Suprapubic skin (tissue), 4 donors: ENCODE measurements at places on chromosomes 6 and 20.

- H3K36me3 ChIP-seq, result no peaks in the 10 kb centered on the region
- H3K27me3 ChIP-seq, result no peaks in the 10 kb centered on the region
- no peaks in the 10 kb centered on the region for H3K4me1 ChIP-seq
- DNase-seq, result no peak
- no peak overlapping the region for H3K27ac ChIP-seq
Observed at GRCh38 chr20:42862446-42862845, 327.3 kb downstream of the PTPRT start.

- no peak within 1 kb of the TSS for H3K27ac ChIP-seq
- no peaks in the 10 kb centered on the region for H3K27me3 ChIP-seq
- DNase-seq, result no peak
- peaks cover 11% of the 10 kb centered on the region for H3K36me3 ChIP-seq
Observed at GRCh38 chr6:33073431-33073871, at the start of gene HLA-DPA1. HLA-DPA1 (minus strand) TSS chr6:33073649.

GRCh38 chr6:135310291-135310690 lies 129.2 kb downstream of the MYB start:
- H3K4me1 ChIP-seq, result no peaks in the 10 kb centered on the region
- H3K4me3 ChIP-seq, result no peak overlapping the region
- peaks cover 2% of the 10 kb centered on the region for H3K36me3 ChIP-seq
- DNase-seq, result no peak
- H3K27ac ChIP-seq, result no peak overlapping the region

DNA sequence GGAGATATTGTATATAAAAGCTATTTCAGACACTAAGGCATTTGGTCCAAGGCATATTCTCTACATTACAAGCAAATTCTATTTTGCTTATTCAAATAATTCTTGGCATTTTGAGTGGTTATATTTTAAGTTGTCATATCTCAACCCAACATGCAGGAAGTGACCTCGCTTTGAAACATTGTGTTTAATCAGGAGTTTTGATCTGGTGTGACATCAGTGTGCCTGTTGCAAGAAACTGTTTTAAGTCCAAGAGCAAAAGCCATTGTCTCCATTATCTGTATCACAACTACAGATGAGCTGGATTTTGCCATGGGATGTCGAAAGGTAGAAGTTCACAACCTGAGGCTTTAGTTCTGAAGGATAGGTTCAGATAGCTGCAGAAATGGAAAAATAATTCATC lies 509.9 kb upstream of the ID4 start:
- no peak for DNase-seq
- no peaks in the 10 kb centered on the region for H3K27me3 ChIP-seq
- H3K4me1 ChIP-seq, result peaks cover 10% of the 10 kb centered on the region

- no peak overlapping the region for H3K27ac ChIP-seq
- H3K4me1 ChIP-seq, result no peaks in the 10 kb centered on the region
- H3K36me3 ChIP-seq, result no peaks in the 10 kb centered on the region
- no peak for DNase-seq
- no peaks in the 10 kb centered on the region for H3K27me3 ChIP-seq
Observed at GRCh38 chr6:56869346-56869745, 85.6 kb upstream of the BEND6 start.

GRCh38 chr6:152154559-152155356 lies 347.3 kb downstream of the ESR1 start:
- H3K4me3 ChIP-seq, result no peak overlapping the region
- no peaks in the 10 kb centered on the region for H3K27me3 ChIP-seq
- no peak for DNase-seq
- H3K27ac ChIP-seq, result no peak overlapping the region
- H3K36me3 ChIP-seq, result peaks cover 33% of the 10 kb centered on the region
